ENCODE measurements at places on chromosomes 1 and 21.

DNA sequence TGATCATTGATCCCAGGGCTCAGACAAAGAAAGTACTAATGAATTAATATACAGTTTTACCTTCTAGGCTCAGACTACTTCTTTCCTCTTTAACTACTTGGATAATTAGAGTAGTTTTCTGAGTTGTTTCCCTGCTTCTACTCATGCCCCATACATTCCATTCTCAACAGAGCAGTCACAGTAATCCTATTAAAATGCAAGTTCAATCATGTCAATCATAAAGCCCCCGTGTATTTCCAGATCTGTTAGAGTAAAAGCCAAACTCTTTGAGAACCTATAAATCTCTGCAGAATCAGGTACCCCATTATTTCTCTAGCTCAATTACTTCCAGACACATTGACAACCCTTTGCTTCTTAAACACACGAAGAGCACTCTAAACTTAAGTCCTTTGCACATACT lies 242.1 kb upstream of the PRMT6 start:
- no peak for DNase-seq

DNA sequence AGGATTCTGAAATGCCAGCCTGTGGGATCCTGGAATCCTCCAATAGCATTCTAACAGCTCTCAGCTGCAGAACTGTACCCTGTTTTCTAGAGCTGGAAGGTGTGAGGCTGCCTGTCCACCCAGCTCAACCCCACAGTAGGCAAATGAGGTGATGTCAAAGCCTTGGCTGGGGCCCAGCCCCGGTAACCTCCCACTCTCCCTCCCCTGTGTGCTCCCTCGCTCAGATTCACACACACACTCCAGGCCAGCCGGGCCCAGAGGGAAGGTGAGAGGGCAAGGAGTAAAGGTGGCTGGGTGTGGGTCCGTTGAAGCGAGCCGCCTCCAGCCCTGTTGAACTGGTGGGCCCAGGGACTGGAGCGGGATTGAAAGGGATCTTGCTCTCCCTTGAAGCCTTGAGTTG lies at the start of gene BSND:
Gene BSND (plus strand): TSS at position 257 of the 400 bp plus-strand sequence. CDS start 254 bp downstream, outside the sequence.
- DNase-seq = no peak

DNA sequence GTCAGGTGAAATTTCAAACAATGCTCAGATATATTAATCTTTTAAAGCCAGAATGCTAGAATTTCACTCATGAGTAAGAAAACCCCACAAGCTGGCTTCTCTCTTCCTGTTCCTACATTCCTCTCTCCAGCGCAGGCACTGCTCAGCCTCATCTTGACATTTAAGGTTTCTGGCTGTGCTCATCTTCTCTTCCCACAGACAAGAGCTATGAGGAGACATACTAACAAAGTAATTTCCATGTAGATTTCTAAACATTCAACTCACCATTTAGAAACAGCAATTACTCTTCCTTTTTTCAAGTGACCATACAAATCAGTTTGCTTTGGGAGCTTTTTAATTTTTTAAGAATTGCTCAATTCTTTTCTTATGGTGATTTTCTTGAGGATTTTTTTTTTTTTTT lies 7.8 kb upstream of the LRRC8D start:
- DNase-seq = no peak

DNA sequence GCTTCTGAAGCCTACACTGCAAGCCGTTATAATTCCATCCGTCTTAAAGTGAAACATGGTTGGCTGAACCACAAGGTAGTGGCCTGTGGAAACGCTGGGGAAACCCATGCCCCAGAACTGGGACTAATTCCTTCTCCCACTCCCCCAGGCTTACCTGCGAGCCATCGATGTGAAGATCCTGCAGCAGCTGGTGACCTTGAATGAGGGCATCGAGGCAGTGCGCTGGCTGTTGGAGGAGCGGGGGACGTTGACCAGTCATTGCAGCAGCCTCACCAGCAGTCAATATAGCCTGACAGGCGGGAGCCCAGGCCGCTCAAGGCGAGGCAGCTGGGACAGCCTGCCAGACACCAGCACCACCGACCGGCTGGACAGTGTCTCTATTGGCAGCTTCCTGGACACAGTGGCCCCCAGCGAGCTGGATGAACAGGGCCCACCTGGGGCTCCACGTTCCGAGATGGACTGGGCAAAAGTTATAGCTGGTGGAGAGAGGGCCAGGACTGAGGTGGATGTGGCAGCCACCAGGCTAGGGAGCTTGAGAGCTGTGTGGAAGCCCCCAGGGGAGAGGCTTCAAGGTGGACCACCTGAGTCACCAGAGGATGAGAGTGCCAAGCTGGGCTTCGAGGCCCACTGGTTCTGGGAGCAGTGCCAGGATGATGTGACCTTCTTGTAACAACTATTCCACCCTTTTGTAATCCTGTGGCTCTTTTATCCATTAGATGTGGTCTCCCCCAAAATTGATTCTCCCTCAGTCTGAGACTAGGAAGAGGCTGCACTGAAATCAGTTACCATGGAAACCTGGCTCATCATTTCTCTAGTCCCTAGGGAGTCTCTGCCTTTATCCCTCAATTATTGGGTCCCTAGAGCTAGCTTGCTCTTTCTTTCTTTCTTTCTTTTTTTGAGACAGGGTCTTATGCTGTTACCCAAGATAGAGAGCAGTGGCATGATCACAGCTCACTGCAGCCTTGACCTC lies 16.7 kb downstream of the LURAP1 start:
- DNase-seq = no peak

DNA sequence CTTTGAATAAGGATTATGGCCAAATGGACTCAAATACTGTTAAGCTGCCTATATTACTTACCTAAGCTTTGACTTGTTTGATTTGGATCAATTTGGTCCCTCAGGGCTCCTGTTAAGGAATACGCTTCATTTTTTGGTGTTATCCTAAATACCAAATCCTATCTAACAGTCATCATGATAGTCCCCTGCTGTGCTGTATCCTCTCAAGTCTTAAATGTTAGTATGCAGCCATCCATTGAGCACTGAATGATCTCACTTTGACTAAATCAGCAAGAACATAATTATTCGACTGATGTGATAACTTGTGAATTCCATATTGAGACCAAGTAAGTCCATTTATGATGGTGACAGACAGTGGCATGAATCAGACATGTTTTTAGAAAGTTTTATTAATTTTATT lies 53.1 kb upstream of the ATF3 start:
- DNase-seq = no peak

GRCh38 chr1:34787461-34788420 lies 5.1 kb upstream of the GJA4 start:
- no peak for DNase-seq

DNA sequence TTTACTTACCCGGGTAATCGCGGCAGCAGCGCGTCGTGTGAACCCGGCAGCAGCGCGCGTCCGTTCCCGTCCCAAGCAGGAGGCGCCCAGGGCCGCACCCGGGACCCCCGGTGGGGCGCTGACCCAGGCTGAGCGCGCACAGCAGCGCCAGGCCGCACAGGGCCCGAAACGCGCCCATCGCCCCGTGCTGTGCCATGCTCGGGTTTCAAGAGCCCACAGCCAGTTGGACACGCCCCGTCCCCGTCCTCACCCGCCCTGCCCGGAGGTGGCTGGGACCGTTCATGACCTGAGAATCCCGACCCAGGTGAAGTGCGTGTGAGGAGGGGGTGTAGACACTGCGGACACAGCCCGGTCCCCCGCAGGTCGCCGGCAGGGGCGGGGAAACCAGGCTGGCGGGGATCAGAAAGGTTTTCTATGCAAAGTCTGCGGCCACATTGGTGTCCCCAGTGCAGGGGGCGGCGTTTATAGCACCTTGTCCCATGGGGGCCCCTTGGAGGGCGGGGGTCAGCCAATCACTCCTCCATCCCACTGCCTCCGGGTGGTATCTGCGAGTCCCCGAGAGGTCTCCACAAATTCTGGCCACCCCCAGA lies at the start of gene TNFRSF18:
Gene TNFRSF18 (minus strand): TSS at position 217 of the 590 bp plus-strand sequence. CDS start 21 bp downstream, at position 196.
- no peak for DNase-seq

DNA sequence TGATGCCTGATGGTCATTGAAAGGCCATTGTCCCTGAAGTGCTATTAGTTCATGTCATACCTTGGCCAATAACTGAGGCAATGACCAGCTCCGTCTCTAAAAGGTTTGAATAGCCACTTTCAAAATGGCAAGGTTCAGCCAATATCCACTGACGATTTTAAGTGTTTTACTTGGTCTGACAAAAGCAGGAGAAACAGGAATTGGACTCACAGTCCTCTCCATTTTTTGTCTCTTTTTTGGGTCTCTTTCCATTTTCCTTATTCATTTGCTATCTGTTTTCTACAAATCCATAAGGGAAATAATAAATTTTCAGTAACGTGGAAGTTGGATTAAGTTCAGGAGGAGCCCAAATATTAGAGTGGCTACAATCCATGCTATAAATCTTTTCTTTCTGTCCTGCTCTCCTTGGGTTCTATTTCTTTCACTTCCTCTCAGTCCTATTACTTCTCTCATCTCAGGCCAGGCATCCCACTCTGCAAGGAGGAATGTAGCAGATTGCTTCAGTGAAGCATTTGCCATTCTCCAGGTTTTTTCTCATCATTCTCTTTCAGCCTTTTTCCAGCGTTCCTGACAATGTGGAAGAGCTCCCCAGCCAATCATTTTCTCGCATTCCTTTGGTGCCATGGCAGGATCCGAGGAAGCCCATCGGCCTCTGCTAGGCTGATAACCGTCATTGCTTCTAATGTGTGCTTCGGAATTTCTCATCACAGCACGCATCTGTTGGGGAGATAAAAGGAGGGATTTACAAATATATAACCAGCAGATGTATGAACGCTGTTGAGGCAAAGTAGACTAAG lies 414.5 kb downstream of the ADGRL2 start:
- DNase-seq = no peak

DNA sequence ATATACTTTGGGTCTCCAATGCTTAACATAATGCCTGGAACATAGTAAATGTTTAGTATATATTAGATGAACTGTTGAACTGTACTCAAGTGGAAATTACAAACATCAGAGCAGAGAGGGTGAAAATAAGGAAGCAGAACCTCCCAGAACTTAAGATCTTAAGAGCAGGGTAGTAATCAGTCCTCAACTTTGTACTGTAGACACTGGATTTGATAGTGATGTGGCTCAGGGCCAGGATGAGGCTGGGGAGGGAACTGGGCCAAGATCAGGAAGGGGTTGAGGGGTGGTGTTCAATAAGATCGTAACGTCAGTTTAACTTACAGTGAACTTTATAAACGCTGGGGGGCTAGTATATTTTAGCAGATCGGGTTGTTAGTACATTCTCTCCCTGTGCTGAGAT lies 15.4 kb downstream of the MPZL1 start:
- no peak for DNase-seq

DNA sequence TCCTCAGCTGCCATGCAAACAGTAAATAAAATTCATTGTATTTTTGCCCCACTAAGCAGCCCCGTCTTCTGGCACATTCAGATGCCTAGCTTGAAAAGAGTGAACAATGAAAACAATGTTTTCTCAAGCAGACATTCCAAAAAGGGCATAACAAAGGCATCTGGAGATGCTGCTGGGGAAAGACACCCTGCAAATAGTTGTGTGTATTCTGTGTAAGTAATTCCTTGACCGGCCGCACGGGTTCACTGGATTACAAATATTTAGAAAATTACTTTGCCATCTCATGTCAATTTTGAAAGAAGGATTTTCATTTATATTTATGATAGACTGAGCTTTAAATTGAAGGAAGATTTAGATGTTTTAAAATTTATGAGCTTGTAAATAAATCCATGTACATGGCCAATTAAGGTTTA lies 142.2 kb downstream of the SLC45A1 start:
- DNase-seq = no peak

GRCh38 chr1:54944610-54945392 lies 35.6 kb upstream of the TMEM61 start:
- DNase-seq = peak; percentile 8

DNA sequence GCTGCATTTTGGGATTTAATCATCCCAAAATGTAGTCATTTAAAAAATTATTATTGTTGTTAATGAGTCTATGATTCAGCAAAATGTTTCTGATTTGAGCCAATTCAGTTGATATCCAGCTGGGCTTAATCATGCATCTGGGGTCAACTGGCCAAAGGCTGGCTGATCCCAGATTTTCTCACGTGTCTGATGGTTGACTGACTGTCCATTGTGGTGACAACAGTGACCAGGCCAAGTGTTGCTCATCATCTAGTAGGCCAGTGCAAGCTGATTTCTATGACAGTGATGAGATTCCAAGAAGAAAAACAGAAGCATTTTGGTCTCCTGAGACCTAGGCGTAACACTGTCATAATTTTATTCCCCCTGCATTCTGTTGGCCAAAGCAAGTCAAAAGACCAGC lies 80.1 kb upstream of the ZC3H11B start:
- no peak for DNase-seq

- no peak for DNase-seq
Observed at GRCh38 chr1:39745016-39745670, 6.5 kb downstream of the PPIE start.

- DNase-seq = no peak
Observed at GRCh38 chr1:223038288-223039006, 104.6 kb downstream of the TLR5 start.

- no peak for DNase-seq
Observed at GRCh38 chr1:34740161-34740868, 14.5 kb upstream of the GJB5 start.

DNA sequence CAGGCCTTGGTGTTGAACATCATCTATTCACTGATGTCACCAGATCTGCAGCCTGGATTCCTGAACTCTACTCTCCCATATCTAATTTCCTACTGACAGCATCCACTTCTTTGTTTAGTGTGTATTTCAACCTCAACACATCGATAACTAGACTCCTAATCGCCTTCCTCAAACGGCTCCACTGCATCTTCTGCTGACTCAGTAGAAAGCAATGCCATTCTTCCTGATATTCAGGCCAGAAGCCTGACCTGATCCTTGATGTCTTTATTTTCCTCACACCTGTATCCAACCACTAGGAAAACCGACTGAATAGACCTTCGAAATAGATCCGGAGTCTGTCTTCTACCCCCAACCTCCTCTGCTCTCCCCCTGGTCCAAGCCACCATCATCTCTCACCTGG lies 466.9 kb downstream of the PCP4 start:
- DNase-seq = no peak

GRCh38 chr21:45792682-45793383 lies 149.3 kb downstream of the PCBP3 start:
- DNase-seq = no peak

- DNase-seq = no peak
Observed at GRCh38 chr1:22543679-22544078, 19.6 kb upstream of the EPHA8 start.

DNA sequence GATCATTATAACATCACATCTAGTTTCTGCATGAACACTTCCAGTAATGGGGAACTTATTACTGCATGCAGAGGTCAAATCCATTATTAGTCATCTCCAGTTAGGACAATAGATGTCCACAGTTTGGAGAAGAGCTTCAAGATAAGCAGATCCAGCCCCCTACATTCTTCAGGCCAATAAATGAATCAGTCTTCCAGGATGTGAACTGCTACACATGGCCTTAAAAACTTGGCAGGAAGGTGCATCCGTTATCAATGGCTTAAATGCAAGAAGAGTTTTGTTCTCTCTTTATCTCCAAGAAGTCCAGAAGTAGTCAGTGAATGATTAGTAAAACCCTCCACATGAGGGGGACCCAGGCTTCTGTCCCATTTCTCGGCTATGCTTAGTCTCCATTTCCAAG lies 70.8 kb downstream of the DMRTA2 start:
- DNase-seq = no peak
